ENCODE measurements at places on chromosomes 13 and 19. TPM values are rescaled to one million over a fixed set of nuclear protein-coding genes. Genes with fewer than 3 reads are reported as not detected.

Gene NLRP7
- not detected for polyA plus RNA-seq

Gene SYT5
- polyA plus RNA-seq: 0.11 TPM

Gene MCF2L
- polyA plus RNA-seq: 34.9 TPM

Gene PLIN3
- polyA plus RNA-seq: 41.0 TPM

Gene KDELR1
- polyA plus RNA-seq: 242 TPM

Gene MISP
- polyA plus RNA-seq: 5.8 TPM

Gene COX7A1
- 16.5 TPM for polyA plus RNA-seq

Gene GJB2
- 3.8 TPM for polyA plus RNA-seq

Gene KANK2
- 130 TPM for polyA plus RNA-seq

Gene TDRD12
- polyA plus RNA-seq: 1.7 TPM

Gene CCNA1
- polyA plus RNA-seq: 0.88 TPM
